ENCODE measurements at places on chromosomes 16 and 17. TPM values are rescaled to one million over a fixed set of nuclear protein-coding genes. Genes with fewer than 3 reads are reported as not detected.

DNA sequence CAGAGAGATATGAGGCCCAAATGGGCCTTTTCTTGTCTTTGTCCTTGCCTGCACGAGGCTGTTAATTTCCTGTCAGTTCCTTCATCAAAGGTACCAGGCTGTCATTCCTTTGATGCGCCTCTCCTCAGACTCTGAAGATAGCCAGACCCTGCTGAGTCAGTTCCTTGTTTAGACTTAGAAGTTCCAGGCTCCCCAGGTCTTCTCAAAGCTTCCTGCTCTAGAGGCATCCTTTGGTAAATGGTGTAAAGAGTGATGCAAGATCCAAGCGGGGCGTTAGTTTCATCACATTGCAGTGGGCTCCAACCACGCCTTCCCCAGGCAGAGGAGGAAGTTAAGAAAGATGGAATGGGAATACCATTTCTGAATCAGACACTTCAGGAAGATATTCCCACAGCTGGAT, 4.0 kb upstream of the CDH11 start:
- no peak for DNase-seq

DNA sequence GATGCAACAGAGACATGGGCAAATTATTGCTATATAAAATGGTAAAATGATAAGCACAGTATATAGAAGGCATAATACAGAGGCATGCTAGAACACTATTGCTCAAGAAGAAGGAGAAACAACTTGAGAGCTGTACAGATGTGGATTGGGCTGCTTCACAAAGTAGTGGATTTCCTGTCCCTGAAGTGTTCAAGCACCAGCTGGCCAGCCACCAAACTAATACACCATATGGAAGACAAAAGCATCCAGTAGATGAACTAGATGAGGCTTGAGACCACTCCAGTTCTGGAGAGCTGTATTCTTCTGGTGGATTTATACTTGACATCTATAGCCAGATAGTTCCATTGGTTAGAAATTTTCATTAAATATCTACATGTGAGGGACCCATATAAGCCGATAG, 134.1 kb upstream of the GNAO1 start:
- no peak for DNase-seq

- DNase-seq: no peak
These were observed 14.9 kb upstream of the RNF213 start for GRCh38 chr17:80245566-80246265.

DNA sequence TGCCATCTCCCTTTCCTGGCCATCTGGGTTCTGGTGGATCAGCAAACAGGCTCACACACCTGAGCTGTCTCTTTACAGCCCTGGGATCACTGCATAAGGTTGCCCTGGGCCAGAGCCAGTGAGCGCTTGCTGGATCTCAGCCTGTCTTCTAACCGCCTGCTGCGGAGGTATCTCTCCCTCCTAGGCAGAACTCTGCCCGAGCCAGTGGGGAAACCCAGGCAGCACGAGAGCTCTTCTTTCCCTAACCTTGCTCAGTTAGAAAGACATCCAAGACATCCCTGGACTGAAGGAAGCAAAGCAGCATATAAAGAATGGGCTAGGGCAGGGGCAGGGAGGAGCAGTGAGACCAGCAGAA, 6.4 kb downstream of the HAS3 start:
- no peak for DNase-seq

DNA sequence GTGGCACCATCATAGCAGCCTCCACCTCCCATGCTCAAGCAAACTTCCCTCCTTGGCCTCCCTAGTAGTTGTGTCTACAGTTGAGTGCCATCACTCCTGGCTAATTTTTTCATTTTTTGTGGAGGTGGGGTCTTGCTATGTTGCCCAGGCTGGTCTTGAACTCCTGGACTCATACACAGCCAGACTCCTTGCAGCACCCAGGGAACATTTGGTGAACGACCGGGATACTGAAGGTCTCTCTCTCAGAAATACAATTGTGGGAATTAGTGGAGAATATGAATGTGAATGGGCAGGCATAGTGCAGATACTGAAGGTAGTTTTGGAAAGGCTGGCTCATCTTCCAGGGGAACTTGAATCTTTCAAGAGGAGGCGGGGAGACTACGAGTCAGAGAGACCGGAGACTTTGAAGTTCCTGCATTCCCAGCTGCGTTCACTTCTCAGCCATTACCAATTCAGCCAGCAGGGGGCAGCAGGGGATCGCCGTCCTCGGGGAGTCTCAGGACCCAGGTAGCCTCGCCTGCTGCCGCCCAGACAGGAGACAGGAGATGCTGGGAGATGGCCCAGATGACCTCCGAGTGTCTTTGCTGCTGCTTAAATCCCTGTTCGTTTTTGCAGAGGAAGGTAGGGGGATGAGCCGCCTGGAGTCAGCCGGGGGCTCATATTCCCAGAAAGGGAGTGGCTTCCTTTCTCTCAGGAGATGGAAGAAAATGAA, 68.6 kb downstream of the HAPSTR1 start:
- peak; percentile 32 for DNase-seq

DNA sequence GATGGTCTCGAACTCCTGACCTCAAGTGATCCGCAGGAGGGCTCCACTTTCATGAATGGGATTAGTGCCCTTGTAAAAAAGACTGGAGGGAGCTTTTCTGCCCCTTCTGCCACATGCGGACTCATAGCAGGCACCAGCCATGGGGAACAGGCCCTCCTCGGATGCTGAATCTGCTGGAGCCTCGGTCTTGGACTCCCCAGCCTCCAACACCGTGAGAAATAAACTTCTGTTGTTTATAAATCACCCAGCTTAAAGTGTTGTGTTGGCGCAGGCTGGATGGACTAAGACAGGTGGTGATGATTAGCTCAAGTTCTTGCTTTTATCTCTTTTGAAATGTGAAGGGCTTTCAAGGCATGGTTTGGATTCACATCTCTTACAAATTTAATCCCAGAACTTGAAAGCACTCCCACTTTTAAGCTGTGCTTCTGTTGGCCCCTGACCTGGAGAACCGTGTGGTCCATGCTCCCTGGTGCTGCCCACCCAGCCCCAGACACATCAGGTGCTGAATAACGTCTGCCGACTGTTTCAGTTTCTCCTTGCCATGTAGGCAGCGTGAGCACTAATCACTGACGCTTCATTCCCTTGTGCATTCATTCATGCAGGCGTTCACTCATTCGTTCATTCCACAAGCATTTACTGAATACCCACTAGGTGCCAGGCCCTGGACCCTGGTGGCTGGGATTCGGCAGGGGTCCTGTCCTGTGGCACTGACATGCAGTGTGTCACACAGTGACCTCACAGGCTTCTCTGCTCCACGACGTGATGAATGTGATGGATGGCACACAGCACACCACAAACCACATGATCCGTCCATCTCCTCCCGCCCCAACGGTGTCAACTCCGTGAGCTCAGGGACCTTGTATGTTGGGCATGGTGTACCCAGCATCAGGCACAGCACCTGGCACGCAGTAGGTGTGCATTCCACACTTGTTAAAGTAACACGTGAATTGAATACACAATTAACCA, 8.9 kb downstream of the CIBAR2 start:
- no peak for DNase-seq

- DNase-seq: no peak
These were observed 3.5 kb upstream of the BCL6B start for GRCh38 chr17:7019367-7019766.

DNA sequence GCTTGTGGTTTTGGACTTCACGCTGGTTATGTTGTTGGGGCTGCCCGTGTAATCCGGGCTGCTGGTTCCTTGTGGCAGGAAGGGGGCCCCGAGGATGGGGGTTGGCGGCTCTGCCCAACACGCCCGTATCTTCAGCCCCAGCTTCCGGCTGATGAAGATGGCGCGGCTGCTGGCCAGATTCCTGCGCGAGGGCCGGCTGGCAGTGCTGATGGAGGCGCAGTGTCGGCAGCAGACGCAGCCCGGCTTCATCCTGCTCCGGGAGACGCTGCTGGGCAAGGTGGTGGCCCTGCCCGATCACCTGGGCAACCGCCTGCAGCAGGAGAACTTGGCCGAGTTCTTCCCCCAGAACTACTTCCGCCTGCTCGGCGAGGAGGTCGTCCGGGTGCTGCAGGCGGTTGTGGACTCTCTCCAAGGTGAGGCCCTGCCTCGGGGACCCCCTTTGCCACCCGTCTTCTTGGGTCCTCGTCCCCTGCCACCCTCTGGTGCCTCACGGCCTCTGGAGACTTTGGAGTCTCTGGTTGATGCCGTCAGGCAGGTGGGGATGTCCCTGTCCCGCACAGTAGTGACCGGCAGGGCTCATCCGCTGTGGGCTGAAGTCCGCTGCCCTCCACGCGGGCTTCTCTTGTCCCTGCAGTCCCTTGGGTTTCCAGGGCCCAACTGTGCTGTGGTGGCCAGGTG, 2.2 kb downstream of the TELO2 start:
- no peak for DNase-seq

- DNase-seq: peak; percentile 98
These were observed at the start of gene SMARCD2 for GRCh38 chr17:63842540-63843386. SMARCD2 (minus strand) TSS chr17:63842685; CDS start chr17:63842674, 11 bp downstream.

DNA sequence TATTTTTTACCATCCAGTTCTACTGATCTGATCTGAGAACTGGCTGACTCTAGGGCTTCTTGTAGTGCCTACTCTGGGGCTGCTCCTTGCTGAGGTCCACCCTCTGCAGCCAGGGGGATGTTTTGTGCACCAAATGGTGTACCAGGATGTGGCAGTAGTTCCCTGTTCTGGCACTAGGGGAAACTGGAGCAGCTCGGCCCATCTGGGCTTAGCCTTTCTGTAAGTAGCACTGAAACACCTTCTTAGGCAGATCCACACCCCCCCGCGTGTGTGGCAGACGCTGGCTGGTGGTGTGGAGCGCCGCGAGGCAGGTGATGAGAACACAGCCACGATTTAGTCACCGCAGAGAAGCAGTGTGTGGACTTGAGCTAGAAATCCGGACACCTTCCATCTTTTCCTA, 17.0 kb downstream of the DUSP14 start:
- no peak for DNase-seq

GRCh38 chr17:61361084-61361483, 38.6 kb upstream of the TBX2 start:
- DNase-seq: no peak

DNA sequence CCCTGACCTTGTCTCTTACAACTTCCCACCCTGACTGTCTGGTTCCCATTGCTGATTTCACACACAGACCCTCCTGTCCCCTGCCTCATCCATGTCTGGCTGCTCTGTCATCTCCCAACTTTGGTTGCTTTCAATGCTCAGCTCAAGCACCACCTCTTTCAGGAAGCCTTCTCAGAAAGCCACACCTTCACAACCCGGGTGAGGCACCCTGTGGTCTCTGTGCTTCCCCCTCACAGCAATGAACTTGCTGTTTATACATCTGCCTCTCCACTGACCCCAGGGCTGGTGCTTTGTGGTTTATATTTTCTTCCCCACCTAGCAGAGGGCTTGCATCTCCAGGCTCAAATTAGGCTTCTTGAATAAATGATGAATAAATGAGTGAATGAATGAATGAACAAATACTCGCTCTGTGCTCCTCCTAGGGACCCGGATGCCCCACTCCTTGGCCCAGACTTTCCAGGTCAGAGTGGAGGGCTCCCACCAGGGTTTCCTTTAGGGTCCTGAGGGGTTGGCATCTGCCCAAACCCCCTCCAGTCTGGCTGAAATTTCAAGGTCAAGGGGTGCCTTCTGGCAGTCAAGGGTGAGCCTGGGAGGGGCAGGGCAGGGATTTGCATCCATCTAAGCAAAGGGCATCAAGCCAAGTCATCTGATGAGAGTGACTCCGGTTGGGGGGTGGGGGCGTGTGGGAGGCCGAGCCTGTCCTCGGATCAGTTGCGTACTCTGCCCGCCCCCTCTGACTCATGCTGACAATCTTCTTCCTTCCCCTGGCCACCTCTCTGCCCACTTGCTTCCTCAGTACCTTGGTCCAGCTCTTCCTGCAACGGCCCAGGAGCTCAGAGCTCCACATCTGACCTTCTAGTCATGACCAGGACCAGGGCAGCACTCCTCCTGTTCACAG, at the start of gene ITGAX:
Gene ITGAX, plus strand, starts transcription at position 783 of the 898 bp plus-strand sequence. Its CDS starts 79 bp downstream, at position 862.
- peak; percentile 53 for DNase-seq

GRCh38 chr17:19583871-19584270, 50.2 kb downstream of the SLC47A1 start:
- DNase-seq: no peak

DNA sequence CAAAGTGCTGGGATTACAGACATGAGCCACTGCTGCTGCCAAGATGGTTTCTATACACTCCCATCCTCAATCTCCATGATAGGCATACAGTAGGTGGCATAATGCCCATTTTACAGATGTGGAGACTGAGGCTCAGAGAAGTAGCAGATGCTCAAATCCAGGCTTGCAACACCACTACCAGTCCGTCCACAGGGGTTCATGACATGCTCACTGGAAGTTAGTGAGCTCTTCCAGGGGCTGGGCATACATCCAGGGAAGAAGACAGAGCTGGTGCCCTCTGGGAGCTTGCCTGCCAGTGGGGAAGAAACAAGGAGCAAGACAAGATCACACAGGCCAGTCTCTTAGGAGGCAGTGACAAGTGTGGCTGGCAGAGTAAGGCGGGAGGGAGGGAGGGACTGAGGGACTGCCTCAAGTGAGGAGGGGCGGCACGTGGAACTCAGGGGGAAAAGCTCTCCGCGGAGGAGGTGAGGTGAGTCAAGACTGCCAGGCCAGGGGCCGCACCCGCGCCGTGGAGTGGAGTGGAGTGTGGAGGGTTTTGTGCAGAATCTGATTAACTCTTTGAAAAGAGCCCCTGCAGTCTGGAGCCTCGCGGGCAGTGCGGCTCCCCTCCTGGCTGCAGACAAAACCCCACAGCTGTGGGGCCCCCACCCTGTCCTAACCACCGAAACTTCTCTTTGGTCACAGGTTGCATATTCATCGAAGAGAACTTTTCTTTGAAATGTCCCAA, 27.9 kb downstream of the SREBF1 start:
- DNase-seq: no peak

GRCh38 chr17:2856727-2857126, 60.5 kb downstream of the RAP1GAP2 start:
- no peak for DNase-seq

- no peak for DNase-seq
These were observed 78.4 kb downstream of the RPH3AL start for GRCh38 chr17:273981-274832.

GRCh38 chr16:20867585-20867984, 32.6 kb downstream of the DCUN1D3 start:
- no peak for DNase-seq

DNA sequence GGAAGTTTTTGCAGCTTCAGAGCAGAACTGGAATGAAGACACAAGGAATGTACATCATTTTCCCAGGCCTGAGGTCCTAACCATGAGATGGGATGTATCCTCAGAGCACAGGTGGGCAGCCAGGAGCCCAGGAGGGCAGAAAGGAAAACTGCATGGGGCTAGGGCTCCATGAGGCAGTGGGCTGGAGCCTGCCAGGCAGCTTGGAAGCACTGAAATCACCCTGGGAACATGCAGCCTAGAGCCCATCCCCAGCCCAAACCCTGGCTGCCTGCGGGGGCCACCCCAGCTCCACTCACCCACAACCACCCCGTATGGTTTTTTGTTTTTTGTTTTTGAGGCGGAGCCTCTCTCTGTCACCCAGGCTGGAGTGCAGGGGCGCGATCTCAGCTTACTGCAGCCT, 86.2 kb upstream of the SIAH1 start:
- no peak for DNase-seq

GRCh38 chr17:50148226-50149090, 2.0 kb downstream of the PPP1R9B start:
- DNase-seq: no peak

The FOXF1 gene
- total RNA-seq: 0.21 TPM

The HLF gene
- 38.8 TPM for total RNA-seq

The PLA2G10 gene
- total RNA-seq: not detected

The BORCS6 gene
- 22.0 TPM for total RNA-seq

The AANAT gene
- total RNA-seq: not detected

The KRTAP2-2 gene
- not detected for total RNA-seq

The OGFOD1 gene
- 36.9 TPM for total RNA-seq

The COQ9 gene
- total RNA-seq: 35.0 TPM

Measured in tibial nerve (tissue), 4 donors.